CD4-positive, alpha-beta T cell treated with Interleukin-6 at 100 ng/mL for 8 hours (primary cell): ENCODE measurements at places on chromosomes 7 and 10.

GRCh38 chr10:51620131-51620530, 79.3 kb downstream of the CSTF2T start:
- DNase-seq, result no peak

- DNase-seq, result no peak
Measured at GRCh38 chr10:44416936-44417335, 32.0 kb upstream of the CXCL12 start.

- no peak for DNase-seq
Measured at GRCh38 chr10:5887641-5888040, 2.1 kb downstream of the ANKRD16 start.

DNA sequence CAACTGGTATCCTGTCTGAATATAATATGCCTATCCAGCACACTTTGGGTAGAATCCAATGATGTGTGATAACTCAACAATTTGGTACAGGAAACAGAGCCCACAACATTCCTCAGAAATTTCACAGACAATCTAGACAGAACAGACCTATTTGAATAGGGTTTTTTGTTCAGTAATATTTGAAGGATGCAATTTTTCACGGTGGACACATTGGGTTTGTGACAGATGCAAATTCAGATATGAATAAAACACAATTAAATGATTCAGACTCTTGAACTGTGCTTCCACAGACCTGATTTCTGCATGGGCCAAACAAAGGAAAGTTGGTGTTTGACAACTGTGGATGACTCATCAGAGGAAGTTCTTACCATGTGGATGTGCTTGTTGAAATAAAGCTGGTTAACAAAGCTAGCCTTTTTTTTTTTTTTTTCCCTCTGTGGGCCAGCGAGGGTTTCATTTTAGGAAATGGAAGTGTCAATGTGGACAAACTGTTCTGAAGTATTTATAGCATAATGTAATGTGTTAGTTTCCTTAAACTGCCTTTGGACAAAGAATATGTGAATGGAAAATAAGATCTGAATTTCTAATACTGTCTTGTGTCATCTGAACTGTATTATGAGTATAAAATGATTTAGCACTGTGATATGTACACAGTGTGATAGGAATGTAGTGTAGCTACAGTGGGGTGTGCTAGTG, 43.2 kb upstream of the FAM133B start:
- DNase-seq, result peak; percentile 46

GRCh38 chr10:121131014-121131413, 279.9 kb downstream of the WDR11 start:
- no peak for DNase-seq

- DNase-seq, result no peak
Measured at GRCh38 chr10:3398825-3399646, 226.5 kb upstream of the PITRM1 start.

GRCh38 chr7:82393840-82394220, 49.7 kb downstream of the CACNA2D1 start:
- no peak for DNase-seq
